Fibroblast of skin of left quadriceps (primary cell): ENCODE measurements at places on chromosomes 1 and 21.
A peak's percentile ranks its signal among the peaks of the same experiment; 100 is the strongest.

GRCh38 chr21:27250366-27250765, 283.5 kb upstream of the ADAMTS5 start:
- DNase-seq = peak; percentile 71

DNA sequence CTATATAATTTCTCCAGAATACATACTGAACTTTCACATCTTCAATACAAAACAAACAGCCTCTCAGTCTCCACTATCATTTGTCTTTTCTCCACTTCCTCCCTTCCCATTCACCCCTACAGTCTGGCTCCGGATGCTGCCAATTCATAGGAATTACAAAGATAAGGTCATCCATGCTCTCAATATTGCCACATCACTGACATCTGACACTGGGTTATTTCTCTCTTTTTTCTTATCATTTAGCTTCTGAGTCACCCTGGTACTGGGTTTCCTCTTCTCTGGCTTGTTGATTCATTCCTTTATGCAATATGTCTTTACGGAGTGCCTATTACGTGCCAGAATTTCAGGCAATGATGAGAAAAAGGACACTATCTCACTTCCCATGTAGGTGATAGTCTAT, 3.1 kb upstream of the SH3BP5L start:
- no peak for DNase-seq

DNA sequence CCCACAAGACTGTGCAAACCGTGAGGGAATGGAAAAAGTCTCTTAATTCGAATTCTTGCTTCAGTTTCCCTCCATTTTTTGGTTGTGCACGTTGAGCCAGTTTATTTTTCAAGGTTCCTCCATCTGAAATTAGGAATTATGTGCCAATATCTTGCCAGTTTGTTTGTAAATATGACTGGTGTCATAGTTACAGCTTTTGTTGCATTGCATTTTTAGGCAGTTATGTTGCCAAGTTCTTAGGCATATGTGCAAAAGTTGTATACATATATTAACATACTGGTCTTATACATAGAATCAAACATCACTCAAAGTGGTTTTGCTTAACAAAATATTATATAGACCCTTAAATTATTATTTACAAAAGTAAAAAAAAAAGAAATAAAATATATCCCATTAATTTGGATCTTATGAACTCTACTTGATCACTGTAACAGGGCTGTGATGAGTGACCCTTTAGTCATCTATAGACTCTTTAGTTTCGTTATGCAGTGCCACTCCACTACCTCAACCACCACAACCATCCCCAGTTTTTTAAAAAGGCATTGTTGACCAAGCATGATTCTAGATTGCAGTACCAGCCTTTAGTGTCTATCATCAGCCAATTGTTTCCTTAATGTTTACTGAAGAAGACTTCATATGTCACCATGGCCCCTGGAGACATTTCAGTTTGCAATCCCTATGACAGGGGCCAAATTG, 20.9 kb upstream of the DYNLT5 start:
- no peak for DNase-seq

GRCh38 chr1:158024737-158025136, 31.3 kb downstream of the KIRREL1 start:
- no peak for DNase-seq

- DNase-seq = no peak
These were observed 1.1 kb upstream of the POU3F1 start for GRCh38 chr1:38047603-38048141.

- no peak for DNase-seq
These were observed 73.8 kb downstream of the BCAR3 start for GRCh38 chr1:93607814-93608186.

GRCh38 chr1:26020330-26020768, 1.2 kb upstream of the EXTL1 start:
- no peak for DNase-seq

DNA sequence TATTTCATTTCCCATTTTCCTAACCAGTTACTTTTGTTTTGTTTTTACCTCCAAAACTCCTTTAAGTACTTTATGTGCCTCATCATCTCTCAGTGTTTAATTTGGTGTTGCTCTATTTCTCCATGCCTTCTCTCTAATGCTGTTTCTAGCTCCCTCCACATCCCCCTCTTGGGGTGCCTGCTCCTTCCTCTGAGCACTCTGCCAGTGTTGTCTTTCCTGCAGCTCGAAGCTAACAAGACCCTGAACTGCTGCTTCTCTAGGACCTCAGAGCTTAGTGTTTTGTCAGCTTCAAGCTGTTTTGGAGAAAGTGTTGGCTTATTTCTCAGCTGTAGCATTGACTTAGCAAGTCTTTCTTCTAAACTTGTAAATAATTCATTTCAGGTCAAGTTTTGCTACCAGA, 290.6 kb downstream of the DPYD start:
- DNase-seq = no peak
